ENCODE measurements at places on chromosomes 7 and 10.

- no peak for DNase-seq
Observed at GRCh38 chr7:130420943-130421578, 19.8 kb downstream of the CEP41 start.

DNA sequence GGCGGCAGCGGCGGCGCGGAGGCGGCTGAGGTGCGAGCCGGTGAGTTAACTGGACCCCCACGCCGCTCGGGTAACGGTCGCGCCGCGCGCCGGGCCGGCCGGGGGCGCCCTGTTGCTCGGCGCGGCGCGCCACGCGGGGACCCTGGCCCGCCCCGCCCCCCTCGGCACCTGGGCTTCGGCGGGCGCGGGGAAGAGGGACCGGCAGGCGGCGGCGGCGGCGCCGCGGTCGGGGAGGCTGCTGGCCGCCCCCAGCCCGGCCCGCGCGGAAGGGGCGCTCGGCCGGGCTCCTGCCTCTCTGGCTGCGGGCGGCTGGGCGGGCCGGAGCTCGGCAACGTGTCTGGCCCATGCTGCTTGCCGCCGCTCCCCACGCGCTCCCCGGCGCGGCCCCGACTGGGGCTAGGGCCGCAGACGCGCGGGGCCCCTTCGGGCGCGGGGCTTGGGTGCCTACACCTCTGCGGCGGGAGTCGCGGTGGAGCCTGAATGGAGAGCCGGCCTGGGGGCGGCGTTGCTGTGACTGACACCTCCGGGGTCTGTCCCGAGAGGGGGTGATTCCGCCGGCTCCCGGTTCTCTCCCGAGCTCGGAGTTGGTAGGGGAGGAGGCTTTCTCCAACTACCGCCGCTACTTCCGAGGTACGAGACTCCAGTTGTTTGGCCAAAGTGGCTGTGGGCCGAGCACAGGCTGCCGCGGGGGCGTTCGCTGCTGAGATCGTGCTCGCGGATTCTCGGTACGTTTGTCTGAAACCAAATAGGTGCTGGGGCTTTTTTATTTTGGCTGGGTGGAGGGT is 494 bp downstream of the PALS2 start:
- DNase-seq, result no peak

DNA sequence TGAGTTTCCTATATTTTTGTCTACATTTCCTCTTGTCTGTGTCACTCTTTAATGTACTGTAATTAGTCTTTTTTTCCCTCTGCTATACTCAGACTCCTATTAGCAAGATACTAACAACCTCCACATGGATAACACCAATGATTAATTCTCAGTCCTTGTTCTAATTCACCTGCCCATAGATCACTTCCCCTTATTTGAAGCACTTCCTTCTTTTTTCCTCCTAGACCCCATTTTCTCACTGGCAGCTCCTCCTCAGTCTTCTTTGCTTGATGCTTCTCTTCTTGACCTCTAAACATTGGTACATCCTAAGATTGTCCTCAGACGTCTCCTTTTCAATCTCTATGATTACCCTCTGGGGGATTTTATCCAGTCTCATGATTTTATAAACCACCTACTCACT is 98.2 kb upstream of the IMMP2L start:
- no peak for DNase-seq

DNA sequence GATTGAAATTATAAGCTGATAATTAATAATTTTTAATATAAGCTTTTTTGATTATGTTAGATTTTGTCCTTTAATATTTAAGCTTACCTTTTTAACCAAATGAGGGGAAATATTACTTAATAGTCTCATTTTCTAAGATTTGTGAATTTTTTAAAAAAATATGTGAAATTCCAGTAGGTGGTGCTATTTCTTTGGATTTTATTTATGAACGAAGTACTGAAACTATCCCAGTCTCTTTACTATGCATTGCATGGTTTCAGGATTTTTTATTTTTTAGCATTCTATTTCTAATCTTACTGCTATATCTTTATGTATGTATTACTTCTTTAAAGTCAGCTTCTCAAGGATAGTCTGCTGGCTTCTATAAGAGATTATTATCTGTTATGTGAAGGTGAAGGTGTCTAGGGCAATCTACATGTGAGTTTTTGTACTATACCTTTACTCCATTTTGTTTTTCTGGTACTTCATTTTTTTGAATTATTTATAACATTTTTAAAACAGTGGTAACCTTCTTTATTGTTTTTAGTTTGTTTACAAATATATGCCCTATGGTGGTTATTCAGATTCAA is 78.3 kb downstream of the ATRNL1 start:
- no peak for DNase-seq

DNA sequence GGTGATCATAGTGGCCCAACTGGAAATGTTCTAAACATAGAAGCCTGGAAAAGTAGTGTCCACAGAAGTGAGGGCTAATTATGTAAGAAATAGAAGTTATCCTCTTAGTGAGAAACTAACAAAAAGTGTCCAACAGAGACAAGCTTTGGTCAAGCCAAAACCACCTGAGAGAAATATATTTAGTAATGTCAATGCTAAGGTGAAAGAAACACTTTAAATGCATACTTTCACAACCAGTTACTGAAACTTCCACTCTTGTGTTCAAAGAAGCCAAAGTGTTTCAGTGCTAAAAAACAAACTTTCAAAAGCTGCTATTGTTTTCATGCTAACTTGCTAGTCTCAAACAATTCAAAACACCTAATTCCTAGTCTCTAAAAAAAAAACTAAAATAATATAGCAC is 18.1 kb downstream of the RAB11FIP2 start:
- DNase-seq, result no peak

DNA sequence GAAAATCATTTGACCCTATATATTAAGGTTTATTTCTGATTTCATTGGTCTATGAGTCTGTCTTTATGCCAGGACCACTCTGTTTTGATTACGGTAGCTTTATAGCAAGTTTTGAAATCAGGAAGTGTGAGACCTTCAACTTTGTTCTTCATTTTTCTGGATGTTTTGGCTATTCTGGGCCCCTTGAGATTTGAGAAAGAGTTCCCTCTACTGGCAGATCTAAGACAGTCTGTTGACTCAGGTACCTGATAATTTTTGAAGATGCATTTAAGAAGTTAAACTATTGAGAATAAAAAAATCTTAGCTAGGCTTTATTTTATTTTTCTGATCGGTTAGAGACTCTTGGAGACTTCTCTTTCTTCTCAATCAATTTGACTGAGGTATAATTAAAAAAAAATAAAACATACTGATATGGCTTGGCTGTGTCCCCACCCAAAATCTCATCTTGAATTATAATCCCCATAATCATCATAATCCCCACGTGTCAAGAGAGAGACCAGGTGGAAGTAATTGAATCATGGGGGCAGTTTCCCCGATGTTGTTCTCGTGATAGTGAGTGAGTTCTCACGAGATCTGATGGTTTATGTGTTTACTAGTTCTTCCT is 209.2 kb downstream of the SNX10 start:
- DNase-seq, result no peak

DNA sequence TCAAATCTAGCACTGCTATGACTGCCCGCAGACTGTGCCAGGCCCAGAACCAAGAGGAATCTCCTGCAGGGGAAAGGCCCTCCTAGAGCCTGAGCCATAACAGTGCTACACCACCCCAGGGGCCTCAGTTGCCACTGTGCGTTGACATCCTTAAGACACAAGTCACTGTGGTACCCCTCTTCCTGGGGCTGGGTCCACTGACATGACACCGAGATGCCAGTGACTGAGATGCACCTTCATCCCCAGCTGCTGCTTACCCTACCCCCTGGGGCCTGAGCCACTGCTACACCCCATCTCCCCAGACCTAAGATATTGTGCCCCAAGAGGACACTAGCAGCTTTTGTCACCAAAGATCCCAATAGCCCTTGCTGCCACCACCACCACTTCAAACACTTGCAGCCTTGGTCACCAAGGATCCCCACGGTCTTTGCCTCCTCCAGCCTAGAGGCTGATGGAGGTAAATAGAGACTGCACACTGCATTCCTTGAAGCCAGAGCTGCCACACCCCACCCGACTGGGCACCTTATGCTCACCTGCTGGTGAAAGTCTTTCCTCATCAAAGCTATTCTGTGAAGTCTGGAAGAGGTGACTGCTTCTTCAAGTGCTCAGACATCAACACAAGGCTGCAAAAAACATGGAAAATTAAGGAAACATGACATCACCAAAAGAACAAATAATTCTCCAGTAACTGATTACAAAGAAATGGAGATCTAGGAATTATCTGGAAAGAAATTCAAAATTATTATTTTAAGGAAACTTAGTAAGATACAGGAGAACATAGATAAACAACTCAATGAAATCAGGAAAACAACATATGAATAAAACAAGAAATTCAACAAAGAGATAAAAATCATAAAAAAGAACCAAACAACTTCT is 40.4 kb upstream of the SHH start:
- no peak for DNase-seq

DNA sequence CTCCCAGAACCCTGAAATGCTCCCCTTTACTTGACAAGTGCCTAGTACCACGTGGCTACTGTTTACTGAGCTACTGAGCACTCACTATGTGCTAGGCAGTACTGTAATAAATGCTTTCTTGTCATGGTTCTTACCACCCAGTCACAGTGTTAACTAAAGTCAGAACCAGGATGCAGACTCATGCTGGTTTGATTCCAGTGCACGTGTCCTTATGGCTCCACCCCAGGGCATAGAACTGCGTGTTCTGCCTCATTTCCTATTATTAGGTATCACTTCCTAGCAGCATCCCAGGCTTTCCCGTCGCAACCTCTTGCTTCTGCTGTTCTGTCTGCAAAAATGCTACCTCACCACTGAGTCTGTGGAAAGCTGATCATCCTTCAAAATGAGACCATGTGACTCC is 71.7 kb upstream of the DOCK1 start:
- DNase-seq, result no peak

- DNase-seq, result no peak
Observed at GRCh38 chr10:35208536-35208935, 81.9 kb downstream of the CREM start.

- DNase-seq, result no peak
Observed at GRCh38 chr7:423312-424260, 96.1 kb downstream of the PDGFA start.

- DNase-seq, result no peak
Observed at GRCh38 chr10:69577268-69578232, 4.3 kb upstream of the NEUROG3 start.

- DNase-seq, result no peak
Observed at GRCh38 chr7:52944921-52945320, 90.5 kb upstream of the POM121L12 start.

GRCh38 chr10:70354556-70354955 is 27.9 kb downstream of the LRRC20 start:
- no peak for DNase-seq

DNA sequence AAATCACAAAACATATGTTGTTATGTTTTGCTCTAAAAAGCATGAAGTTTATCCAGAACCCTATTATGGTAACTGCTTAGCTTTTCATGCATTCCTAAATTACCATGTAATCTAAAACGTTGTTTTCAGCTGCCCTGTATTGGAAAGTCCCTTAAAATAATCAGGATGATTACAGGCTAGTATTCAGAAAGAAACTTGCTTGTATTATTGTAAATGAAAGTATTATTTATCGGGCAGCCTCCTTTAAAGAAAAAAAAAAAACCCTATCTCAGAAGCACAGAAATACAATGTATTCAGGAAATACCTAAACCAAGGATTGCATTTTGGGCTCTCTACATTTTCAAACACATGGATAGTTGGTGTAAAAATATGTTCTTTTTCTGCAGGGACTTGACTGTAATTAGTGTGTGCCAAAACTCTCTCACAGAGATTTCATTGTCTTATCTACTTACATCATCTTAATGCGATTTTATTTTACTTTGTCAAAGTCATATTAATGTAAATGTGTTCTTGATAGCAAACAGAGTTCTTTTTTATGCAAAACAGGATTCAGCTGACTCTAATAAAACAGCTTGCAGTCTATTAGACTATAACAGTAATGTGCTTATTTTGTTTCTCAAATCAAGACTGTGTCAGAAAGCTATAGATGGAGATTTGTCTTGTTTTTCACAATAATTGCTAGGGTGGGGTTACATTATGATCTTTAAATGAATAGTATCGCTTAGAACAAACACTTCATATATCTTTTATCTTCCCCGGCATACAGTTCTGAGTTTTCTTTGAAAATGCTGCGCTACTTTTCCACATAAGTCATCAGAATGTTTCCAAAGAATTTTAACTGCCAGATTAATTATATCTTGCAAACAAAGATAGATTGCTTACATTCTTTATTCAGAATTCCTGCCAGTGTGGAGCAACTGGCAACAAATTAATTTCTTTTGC is 65.3 kb upstream of the ARID5B start:
- no peak for DNase-seq

DNA sequence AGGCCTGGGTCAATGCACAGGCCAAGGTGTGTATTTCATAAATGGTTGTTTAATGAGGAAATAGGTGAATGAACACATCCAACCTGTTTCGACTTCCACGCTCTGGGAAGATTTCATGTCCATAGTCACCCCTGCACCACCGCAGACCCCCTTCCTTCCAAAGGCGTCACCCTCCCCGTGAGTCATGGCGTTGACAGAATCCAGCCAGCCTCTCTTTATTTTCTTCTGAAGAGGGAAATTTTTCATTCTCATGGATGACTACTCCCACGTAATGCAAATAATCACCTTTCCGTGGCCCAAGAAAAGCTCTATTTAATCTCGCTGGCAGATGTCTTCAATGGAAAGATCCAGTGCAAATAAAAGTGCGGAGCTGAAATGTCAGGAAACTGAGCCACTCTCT is 75.3 kb upstream of the FOXK1 start:
- no peak for DNase-seq

DNA sequence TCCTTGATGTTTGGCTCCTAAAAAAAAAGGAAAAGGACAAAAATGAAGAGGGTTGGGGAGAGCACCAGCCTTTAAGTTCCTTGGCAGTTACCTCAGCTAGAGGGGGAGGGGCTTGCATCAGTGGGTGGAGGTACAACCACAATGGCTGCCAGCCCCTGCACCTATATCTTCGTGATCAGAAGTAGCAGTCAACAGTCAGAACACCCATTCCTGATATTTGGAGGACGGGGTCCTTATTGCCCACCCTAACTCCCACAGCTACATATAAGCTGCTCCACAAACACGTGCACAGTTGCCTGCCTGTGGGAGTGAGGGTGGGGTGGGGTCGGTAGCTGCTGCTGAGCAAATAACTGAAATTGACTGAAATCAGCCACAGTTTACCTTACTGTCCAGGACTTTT is 26.2 kb downstream of the C1GALT1 start:
- no peak for DNase-seq

GRCh38 chr10:65275296-65275695 is 1650.5 kb upstream of the LRRTM3 start:
- no peak for DNase-seq

DNA sequence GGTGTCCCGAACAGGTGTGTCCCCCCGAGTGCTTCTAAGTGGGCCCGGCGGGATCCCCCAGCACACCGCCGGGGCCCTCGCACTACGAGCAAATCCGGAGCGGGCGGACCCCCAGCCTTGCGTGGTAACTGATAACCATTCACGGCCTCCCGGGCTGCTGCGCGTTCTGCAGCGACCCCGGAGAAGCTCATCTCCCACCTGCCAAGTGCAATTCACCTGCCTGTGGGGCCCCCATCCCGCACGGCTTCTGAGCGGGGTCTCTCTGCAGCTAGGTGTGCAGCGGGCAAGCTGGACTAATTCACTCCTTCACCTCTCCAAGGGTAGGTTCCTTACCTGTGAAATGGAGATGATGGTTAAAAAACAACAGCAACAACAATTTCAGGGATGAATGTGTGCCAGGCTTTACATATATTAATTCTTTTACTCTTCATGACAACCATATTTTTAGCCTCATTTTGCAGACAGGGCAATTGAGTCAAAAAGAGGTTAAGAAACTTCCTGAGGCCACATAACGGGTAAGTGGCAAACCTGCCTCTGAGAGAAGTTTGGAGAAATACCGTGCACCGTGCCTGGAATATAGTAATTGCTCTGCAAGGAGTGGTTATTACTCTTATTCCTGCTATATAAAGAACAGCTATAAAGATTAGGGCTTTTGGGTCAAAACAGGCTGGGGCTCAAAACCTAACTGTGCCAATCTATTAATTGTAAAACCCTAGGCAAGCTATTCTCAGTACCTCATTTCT is 652 bp upstream of the PODXL start:
- no peak for DNase-seq
